ENCODE measurements at places on chromosomes 11 and 22.

GRCh38 chr11:103624708-103625623, 411.5 kb upstream of the DDI1 start:
- DNase-seq = no peak

DNA sequence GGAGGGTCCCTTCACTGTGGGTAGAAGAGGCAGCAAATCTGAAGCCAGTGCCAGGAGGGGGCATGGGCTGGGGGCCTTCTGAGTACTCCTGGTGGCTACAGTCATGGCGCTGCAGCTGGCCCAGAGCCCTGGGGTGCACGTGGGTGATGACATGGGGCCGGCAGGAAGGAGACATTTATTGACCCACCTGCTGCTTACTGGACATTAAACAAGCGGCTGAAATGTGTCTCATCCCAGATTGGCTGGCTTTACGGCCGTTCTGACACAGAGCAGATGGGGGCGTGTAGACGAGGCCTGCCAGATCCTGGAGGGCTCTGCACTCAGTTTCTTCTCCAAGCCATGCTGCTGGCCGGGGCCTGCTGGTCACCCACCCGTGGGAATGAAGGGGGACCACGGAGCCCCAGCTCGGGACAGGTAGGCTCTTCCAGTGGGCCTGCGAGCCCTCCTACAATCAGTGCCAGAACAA, 906.9 kb downstream of the BRD1 start:
- no peak for DNase-seq

DNA sequence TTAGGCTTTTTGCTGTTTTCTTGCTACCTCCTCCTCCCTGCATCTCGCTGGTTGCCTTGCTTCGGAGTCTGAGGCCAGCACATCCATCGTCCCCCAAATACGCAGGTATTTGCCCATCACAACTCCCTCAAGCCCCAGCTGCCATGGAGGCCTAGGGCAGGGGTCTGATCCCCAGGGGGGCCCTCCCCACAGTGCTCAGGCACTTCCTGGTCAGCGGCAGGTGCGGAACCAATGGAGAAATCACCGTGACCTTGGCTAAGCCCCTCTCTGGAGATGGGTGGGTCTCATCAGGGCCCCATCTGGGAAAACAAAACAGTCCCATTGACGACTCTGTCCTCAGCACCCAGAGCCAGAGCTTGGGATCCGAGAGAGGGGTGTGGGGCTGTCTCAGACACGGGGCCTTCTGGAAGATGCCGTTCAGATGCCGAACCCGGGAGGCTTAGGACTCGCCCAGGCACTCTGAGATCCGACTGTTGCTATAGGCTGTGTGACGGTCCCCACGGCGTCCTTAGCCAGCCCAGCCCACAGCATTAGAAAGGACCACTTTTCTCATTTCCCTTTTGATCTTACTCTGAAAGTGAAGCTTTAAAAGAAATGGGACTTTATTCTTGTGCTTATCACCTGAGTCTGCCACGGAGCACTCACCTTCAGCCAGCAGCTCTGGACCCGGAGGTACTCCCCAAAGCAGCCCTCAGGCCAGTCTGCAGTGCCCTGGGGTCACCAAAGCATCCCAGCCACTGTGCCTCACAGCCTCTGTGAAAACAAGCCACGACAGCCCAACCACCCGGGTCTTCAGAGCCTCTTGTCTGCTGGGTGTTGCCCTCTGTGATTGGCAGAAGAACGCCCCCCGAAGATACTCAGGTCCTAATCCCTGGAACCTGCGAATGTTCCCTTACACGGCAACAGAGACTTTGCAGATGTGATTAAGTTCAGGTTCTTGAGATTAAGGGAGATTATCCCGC, 61.2 kb upstream of the SLC22A12 start:
- DNase-seq = no peak

- no peak for DNase-seq
Observed at GRCh38 chr11:79415912-79416311, 24.9 kb downstream of the TENM4 start.

- DNase-seq = no peak
Observed at GRCh38 chr22:39491696-39492095, 10.4 kb upstream of the MIEF1 start.

DNA sequence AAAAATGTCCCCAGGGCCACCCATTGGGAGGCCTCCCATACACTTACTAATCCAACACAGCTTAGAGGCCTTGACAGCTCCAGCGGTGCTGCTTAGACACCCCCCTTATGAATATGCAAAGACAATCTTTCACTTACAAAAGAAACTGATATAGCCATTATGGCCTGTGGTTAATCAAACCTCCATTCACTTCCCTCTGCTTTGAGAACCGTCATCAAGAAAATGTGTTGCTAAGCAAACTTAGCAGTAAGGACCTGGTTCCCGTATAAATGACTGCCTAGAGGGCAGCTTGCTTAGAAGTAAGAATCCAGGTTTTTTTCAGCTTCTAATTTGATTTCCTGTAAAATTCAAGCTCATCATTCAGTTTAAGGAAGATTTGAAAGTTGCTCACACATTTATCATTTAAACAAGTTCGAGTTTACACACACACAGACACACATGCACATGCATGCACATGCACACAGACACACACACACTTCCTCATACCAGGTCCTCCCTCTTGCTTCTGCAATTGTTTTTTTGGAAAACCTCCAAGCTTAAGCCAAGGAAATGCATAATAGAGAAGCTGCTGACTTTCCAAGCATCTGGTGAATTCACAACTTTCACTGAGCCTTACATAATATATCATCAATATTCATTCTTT, 137.7 kb upstream of the BLID start:
- no peak for DNase-seq

- peak; percentile 29 for DNase-seq
Observed at GRCh38 chr11:57546869-57547475, 9.6 kb downstream of the SMTNL1 start.

DNA sequence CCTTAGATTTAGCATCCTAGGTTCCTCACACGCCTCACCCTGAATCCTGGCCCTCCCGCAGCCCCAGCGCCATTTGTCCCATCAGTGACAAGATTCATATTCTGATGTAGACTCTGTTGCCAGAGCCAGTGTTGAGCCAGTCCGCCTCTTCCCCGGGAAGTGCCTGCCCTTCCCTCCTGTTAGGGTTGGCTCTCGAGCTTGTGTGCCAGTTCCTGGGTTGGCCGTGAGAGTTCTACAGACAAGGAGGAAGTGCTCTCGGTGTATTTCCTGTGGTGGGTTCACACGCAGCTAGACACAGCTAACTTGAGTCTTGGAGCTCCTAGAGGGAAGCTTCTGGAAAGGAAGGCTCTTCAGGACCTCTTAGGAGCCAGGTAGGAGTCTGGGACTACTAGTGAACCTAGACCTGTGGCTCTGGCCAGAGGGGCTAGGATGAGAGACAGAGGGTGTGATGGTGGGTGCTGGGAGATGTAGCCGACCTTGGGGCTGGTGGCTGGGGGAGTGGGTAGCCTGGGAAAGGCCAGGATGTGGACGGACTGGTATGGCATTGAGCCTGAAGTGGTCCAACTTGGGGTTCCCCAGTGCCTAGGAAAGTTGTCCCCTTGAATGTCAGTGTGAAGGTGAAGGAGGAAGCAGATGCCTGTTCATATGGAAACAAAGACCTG, at the start of gene IL18BP:
Gene IL18BP (plus strand): TSS at position 261 of the 662 bp plus-strand sequence. CDS start 1,076 bp downstream, outside the sequence.
- DNase-seq = no peak

GRCh38 chr11:28965819-28966218, 857.6 kb downstream of the METTL15 start:
- DNase-seq = no peak

- no peak for DNase-seq
Observed at GRCh38 chr22:32864041-32864440, 62.5 kb downstream of the TIMP3 start.

- no peak for DNase-seq
Observed at GRCh38 chr22:32827049-32827602, 25.6 kb downstream of the TIMP3 start.

DNA sequence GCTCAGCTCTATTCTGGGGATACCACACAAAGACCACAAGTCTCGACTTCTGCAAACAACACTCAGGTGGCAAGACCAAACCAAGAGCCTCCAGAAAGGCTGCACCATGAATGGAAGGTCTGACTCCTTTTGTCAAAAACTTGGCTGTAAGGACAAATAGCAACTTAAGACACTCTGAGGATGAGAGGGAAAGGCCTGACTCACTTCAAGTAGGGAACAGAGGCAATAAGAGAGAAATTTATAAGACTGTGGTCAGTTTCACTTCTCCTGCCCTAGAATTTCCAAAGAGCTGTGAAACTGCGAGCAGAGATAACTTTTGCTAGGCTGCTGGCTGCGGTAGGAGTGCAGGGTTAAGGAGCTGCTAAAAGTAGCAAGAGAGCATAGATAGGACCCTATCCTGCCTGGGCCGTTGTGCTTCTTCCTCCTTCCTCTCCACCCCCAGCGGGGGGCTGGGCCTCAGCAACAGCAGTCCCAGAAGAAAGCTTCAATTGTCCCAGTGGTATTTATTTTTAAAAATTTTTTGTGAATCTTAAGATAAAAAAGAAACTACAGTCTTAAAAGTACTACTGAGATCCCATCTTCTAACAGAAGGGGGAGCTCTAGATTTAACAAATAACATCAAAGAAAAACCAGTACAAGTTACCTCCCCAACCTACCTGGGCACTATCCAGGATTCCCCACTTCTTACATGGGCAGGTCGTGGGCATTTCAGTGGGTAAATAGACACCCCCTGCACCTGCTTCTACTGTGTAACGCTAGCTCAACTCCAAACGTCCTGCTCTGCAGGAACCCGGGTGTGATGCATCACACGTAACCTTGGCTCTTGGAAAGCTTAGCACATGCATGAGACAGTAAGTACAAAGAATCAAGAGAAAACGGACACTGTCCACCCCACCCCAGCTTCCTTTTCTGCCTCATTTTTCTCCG, 66.4 kb downstream of the SGSM3 start:
- DNase-seq = peak; percentile 68

DNA sequence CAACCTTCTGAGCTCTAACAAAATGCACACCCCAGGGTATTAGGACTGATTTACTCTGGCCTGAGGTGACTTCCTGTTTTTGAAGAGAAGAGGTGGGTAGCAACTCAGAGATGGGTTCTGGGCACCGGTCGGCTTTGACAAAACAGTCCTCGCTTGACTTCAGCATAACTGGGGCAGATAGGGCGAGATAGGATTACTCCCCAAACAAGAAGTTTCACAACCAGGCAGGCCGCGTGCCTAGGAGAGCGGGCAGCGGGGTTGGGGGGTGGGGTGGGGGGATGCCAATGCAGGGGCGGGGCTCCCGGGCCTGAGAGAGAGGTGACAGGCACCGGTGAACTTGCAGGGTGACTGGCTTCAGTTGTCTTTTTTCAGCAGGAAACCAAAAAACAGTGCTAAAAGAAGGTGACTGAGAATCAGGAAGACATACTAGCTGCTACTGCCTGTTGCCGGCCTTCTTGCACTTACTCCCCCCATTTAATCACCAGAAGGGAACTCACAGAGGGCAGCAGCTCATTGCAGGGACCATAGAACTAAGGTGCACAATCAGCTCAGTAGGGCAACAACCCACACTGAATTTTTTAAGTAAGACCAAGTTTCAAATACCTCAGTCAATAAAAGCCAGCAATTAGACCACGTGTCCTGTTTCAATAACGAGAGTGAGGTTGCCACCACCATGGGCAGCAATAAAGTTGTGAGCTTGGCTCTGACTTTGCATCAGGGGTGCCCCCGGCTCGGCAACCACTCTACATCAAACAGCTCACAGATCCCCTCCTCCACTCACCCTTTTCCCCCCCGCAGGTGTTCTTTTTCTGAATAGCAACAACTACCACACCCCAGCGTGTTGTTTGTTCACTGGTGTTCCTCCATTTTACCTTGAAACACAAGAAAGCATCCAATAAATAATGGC, 37.2 kb upstream of the ETS1 start:
- DNase-seq = peak; percentile 71

DNA sequence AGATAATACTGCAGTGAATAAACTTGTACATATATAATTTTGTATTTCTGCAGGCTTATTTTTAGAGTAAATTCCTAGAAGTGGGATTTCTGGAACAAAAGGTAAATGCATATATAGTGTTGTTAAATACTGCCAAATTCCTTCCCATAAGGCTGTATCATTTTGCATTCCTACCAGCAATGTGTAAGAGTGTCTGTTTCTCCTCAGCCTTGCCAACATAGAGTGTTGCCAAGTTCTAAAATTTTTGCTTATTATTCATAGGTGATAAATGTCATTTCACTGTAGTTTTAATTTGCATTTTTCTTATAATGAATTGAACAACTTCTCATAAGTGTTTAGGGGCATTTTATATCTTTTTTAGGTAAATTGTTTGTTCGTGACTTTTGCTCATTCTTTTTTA, 174.2 kb upstream of the ZBED5 start:
- DNase-seq = no peak

- no peak for DNase-seq
Observed at GRCh38 chr22:25495285-25495684, 69.2 kb upstream of the GRK3 start.

GRCh38 chr11:57476757-57477506, 16.6 kb downstream of the RTN4RL2 start:
- peak; percentile 59 for DNase-seq

All from MM.1S (cell line).